ENCODE measurements at places on chromosomes 7 and 10.

DNA sequence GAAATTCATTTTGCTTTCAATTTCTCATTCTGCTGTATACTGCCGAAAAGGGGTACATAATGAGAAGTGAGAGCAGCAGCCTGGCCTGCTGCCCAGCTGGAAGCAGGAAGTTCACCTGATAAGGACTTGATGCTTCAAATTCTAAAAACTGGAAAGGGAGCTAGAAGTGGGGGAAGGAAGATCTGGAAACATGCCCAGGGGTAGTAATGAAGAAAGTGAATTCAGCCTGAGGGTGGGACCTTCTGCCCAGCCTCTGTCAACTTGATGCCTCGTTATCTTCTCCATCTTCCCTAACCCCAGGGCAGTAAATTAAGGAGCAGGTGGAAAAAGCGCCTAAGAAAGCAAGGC, 69.4 kb downstream of the ARMH3 start:
- DNase-seq: no peak

- DNase-seq: no peak
Observed at GRCh38 chr7:129684777-129685176, 73.3 kb downstream of the NRF1 start.

DNA sequence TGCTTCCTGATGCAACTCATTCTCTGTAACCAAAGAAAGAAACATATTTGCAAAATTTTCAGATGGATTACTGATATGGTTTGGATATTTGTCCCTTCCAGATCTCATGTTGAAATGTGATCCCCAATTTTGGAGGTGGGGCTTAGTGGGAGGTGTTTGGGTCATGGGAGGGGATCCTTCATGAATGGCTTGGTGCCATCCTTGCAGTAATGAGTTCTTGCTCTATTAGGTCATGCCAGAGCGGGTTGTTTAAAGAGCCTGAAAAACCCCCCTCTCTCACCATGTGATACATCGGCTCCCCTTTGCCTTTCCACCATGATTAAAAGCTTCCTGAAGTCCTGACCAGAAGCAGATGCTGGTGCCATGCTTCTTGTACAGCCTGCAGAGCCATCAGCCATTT, 43.8 kb upstream of the PRKG1 start:
- DNase-seq: no peak

DNA sequence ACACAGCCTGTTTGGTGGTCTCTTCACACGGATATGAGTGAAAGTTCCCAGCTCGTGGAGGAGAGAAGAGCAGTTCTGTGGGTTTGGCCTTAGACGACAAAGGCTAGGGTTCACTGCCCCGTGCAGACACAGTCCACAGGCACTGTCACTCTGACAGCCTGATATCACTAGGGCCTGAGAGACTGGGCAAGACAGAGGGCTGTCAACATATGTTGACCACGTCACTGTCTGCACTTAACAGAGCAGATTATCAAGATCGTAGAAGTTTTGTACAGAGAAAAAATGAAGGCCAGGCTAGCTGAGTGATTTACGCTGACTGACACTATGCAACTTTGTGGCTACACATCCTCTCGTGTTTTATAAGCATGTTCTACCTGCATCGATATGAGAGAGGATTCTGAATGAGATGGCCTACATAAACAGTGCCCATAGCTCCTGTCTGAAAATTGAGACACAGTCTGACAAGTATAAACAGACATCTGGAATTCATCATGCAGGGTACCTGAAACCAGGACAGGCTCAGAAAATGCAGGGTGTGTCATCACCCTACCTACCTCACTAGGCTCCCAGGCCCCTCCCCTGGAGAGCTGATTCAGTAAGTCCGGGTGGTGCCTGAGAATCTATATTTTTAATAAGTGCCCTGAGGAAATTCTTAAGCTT, 120.0 kb downstream of the SGMS1 start:
- DNase-seq: no peak

DNA sequence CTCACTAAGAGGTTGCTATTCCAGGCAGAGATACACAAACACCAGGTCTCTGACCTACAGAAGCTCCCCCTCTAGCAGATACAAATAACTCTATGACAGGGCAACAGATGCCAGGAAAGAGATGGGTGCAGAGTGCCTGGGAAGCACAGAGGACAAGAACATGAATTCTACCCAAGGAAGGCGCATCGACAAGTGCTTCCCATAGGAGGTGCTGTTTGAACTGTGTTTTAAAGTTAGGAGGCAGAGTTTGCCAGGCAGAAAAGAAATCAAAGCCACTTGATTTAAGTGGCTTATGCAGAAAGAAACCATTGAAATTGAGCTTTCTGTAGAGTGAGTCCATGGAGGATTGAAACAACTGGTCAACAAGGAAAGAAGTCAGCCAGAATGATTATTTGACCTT, 35.3 kb upstream of the EGR2 start:
- DNase-seq: no peak

GRCh38 chr10:95513008-95513589, 48.1 kb downstream of the SORBS1 start:
- no peak for DNase-seq

- no peak for DNase-seq
Observed at GRCh38 chr10:112991888-112992491, 41.9 kb downstream of the TCF7L2 start.

DNA sequence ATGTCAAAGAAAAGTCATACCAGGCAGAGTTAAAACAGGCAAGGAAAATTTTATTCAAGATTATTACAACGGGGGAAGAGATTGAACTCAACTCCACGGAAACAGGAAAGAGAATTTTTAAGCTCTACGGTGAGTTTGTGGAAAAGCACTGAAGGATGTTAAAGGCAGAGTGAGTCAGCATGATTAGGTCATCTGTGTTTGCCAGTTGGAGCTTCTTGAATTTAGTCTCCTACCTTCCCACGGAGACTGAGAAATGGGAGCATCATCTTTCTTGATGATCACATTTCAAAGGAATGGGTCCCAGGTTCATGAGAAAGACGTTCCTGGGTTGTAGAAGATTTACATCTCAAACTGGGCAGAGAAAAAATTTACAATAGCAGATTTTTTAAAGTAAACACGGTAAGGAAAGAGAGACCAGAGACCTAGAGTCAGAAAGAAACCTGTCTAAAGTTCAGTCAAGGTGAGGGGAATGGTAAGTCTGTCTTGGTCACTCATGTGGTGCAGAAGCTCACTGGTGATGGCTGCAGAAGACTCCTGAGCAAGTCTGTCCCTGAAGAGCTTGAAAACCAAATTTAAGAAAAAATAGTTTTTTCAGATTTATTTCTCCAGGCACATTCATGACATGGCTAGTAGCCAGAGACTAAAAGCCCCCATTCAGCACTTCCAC, 516.9 kb upstream of the LRRN3 start:
- no peak for DNase-seq

GRCh38 chr10:69394020-69394419, 22.7 kb downstream of the TACR2 start:
- DNase-seq: no peak

- DNase-seq: no peak
Observed at GRCh38 chr7:19026888-19027287, 90.5 kb downstream of the TWIST1 start.

All from Panc1 (cell line).